HepG2 (cell line): ENCODE measurements at places on chromosomes 5 and 9.

- no peak for DNase-seq
These were observed 113.9 kb downstream of the TAF11L14 start for GRCh38 chr5:17748201-17748600.

- DNase-seq = no peak
These were observed 41.3 kb upstream of the S1PR3 start for GRCh38 chr9:88949961-88950340.

GRCh38 chr5:179154346-179154990 is 94.3 kb downstream of the ZNF354C start:
- no peak for DNase-seq

- DNase-seq = no peak
These were observed 86.5 kb upstream of the NR5A1 start for GRCh38 chr9:124593651-124594058.

DNA sequence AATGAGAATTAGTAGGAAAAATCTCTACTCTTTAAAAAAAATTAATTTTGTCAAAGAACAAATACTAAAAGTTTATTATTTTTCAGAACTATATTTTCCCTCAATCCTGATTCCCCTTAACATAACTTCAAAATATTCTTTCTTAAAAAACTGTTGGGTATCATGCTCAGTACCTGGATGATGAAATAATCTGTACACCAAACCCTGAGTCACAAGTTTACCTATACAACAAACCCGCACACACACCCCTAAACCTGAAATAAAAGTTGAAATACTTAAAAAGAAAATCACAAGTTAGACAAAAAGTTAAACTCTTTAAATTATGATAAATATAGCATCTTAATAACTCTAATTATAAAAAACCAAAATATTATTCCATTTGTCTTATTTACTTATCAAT is 812.3 kb downstream of the MAT2B start:
- no peak for DNase-seq

DNA sequence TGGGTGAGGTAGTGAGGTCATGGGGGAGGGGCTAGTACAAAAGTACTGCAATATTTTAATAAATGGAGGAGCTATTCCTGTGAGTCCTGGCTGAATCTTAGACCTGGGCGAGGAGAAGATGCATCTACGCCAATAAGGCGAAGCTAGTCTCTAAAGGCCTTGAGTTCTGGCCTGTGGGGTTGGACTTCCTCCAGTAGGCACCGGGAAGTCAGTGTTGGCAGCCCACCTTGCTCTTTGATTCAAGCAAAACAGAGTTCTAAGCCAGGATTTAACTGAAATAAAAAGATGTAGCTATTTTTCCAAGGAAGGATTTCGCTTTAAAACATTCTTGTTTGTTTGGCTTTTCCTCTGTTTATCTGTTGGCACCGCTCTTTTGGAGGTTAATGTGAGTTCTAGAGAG is 244.6 kb downstream of the KIF4B start:
- no peak for DNase-seq

DNA sequence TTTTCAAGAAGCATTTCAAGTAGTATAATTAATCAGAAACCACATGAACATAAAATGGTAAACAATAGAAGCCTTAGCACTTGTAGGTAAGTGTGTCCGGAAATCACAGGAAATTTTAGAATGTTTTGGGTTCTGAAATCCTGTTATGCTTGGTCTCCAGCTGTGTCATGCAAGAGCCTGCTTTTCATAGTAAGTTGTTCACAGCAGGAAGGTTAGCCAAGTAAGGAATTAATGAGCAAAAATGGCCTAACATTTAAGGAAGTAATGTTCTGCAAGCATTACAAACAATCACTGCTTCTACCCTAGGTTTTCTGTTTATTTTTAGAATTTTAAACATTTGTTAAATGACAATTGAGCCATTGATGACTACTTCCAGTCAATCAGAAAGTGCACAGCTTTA is 669.5 kb downstream of the SLCO4C1 start:
- no peak for DNase-seq

DNA sequence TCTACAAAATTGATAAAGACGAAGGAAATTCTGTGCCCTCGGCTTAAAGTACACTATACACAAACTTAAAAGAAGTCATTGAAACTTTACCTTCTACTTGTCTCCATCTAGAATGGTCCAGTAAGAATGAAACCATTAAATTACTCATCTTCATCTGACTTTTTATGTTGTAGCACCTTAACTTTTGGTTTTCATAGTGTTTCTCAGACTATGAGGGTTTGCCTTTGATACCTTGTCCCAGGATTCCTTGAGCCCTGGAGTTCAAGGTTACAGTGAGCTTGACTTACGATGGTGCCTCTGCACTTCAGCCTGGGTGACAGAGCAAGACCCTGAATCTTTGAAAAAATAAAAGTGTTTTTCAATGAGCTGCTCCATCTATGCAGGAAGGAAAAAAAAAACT is 132.2 kb downstream of the CDC42SE2 start:
- DNase-seq = no peak

DNA sequence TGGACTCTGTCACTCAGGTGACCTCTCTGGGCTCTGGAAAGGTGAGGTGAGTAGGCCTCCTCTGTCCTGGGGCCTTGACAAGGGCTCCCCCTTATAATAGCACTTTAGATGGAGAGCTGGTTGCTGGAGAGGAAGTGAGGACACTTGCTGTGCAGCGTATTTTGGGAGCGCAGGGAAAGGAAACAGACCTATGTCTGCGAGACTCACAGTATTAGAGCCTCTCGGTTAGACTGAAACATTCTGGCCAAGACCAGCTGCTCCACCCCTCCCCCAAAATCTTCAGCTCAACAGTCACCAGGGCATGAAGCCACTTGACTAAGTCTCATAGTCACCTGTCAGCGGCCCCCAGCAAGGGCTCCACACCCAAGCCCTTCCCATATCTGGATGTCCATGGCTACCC is 213.6 kb downstream of the AGTPBP1 start:
- no peak for DNase-seq

DNA sequence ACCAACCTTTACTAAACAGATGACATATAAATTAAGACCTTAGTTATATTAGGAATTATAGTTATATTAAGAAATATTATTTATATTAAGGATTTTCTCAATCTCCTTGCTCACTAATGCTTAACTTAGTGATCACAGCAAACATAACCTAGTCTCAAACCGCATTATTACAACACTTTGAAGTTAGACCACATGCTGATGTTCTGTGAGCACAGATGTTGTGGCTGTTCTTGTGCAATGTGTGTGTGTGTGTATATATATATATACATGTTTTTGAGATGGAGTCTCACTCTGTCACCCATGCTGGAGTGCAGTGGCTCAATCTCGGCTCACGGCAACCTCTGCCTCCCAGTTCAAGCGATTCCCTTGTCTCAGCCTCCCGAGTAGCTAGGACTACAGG is 20.5 kb downstream of the ELP1 start:
- DNase-seq = no peak

DNA sequence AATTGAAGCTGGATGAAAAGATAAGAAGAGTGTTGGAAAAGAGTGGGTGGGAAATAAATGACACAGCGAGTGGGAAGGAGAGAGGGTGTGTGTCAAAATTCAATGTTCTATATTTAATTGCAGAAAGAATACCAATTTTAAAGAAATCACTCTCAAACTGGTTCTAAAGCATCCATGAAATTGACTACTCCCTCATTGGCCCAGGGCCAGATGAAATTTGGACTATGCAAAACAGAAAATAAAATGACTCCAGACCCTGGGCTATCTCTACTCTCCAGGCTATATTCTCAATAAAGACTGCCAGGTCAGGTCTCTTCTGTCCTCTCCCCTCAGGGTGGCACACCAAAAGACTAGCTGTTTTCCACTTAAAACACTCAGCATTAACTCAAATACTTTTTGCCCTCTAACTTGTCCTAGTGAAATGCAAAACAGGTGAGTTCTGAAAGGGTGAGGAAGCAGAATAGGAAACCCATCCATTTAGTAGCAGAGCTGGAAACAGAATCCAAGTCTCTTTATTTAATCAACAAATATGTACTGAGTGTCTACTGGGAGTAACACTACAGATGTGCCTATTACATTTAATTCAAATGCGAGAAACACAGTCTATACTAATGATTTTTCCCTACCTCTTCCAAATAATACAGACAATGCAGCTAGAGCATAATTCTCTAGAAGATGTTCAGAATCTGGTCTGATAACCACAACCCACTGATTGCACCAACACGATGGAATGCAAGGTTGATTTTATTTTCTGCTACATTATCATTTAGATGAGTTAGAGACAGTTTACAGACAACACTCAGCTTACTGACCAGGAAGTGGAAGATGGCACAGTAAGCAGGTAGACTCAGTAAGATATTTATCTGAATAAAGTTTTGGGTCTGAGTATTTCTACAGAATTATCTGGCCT is 42.1 kb downstream of the EFCAB9 start:
- peak; percentile 52 for DNase-seq

DNA sequence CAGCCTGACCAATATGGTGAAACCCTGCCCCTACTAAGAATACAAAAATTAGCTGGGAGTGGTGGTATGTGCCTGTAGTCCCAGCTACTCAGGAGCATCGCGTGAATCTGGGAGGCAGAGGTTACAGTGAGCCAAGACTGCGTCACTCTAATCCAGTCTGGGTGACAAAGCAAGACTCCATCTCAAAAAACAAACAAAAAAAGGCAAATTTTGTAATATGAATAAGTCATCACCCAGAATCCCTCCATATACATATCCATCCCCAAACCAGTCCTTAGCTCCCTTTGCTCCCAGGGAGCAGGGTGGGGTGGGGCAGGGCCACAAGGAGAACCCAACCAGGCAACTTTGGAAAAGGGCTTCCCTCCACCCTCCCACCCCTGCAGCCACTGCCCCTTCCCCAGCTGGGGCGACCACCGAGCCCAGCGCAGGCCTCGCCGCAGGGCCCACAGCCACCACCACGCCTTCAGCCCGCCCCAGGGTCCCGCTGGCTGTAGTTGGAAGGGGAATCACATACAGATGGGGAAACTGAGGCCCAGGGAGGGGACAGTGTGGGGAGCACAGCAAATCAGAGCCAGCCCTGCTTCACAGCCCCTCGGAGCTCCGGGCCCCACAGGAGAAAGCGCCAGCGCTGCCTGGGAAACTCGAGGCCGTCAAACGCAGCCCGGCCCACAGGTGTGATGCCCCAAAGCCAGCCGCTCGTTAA is 7.8 kb downstream of the NOTCH1 start:
- DNase-seq = no peak

DNA sequence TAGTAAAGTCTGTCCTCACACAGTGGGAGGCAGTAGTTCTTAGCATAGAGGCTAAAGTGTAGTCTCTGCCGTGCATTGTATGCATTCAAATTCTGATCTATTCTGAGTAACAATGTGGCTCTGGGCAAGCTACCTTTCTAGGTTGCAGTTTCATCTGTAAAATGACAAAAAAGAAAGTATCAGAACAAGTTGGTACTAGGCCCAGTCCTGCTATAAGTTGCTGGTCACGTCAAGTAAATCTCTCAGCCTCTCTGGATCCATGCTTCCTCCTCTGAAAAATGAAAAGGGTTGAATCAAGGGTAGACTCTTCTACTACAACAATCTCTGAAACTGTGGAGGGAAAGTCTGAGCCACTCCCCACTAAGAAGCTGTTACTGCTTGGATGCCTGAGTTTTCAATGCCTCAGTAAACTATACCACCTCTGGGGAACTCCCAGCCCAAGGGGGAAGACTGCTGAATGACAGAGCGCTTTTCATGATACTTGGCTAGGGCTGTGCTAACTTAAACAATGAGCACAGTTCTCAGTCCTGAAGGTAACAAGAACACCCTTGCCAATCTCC is 34.5 kb upstream of the SPARC start:
- DNase-seq = no peak

GRCh38 chr9:17653947-17654465 is 75.1 kb downstream of the SH3GL2 start:
- DNase-seq = no peak

GRCh38 chr5:61004448-61004847 is 59.4 kb downstream of the NDUFAF2 start:
- DNase-seq = no peak

DNA sequence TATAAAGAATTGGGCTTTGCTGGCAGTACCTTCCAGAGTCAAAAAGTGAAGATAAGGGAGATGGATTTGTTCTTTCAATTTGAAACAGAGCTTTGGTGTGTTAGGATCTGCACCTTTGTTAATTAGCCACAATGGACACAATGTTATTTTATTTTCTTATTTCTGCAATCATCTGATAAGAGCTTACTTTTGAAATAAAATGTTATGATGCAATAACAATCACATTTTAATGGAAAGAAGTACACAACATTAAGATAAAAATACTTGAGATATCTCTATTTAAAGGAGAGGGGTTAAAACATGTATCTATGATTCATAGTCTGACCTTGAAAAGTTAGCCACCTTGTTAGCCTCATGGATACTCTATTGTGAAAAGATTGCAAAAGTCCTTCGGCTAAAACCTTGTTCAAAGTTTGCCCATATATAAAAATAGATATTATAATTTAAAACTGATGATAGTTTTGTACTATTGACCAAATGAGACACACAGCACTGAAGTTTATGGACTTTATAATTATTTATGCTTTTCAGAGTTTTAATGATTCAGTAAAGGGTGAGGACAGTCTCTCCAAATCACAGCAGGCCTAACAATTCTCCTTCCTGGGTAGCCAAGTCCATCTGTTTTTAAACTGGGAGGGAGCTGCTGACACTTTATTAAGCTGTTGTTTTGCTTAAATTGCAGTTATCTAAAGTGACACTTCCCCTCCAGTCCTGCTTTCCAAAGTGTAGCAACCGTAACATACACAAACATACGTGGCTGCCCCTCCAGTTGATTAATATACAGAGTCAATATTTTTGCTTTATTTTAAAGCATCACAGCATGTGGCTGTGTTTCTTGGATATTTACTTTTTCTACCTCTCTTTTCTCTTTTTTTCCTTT is 47.6 kb upstream of the DAP start:
- no peak for DNase-seq

GRCh38 chr9:33222031-33222430 is 17.9 kb upstream of the SPINK4 start:
- no peak for DNase-seq

- no peak for DNase-seq
These were observed 114.5 kb downstream of the LRRC70 start for GRCh38 chr5:62692946-62693713.

GRCh38 chr5:131242728-131243255 is 21.1 kb upstream of the CDC42SE2 start:
- no peak for DNase-seq
